ENCODE measurements at places on chromosomes 1 and 21. TPM values are rescaled to one million over a fixed set of nuclear protein-coding genes. Genes with fewer than 3 reads are reported as not detected.

DNA sequence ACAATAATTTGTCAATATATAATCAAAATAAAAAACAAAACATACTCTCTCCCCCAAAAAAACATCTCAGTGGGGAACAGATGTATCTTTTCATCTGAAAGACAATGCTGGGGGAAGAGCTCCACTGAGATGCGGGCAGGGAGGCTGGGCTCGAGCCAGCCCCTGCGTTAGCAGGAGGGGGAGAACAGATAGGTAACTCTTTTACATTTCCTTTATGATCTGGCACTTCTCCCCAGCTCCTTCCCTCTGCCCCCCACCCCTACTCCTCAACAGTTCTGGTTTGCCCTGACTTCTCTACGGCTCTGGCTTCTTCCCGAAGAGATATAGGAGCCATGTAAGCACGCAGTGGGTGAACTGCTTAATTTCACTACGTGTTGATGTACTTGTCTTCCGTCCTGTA, 12.4 kb downstream of the LEPR start:
- DNase-seq: no peak

GRCh38 chr1:89098857-89099256, 27.1 kb downstream of the GBP2 start:
- no peak for DNase-seq

DNA sequence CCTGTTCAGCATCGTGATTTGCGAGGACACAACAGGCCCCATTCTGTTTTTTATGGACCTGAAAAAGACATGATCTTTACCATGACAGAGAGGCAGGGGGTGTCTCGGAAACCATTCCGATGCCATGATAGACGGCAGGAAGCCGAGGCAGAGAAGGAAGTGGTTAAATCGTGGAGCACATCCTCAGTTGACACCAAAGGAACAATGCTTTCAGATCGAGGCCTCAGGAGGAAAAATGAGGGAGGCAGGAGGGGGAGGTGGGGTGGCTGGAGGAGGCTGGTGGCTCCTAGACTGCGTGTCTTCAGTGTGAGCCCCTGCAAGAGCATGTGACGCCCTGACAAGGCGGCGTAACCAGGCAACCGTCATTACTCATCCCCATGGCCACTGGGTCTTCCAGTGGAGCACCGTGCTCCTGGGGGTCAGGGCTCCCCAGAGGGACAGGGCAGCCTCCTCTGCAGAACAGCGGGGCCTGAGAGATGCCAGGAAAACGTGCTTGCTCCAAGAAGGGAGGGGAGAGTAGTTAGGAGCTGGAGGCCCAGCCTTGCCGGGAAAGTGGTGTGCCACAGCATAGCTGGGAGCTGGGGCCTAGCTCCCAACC, 172.8 kb upstream of the TMEM51 start:
- DNase-seq: no peak

The CNTN2 gene
- total RNA-seq: not detected

The OLIG2 gene
- not detected for total RNA-seq

- DNase-seq: no peak
Observed at GRCh38 chr1:84692391-84692790, 2.1 kb upstream of the SSX2IP start.

DNA sequence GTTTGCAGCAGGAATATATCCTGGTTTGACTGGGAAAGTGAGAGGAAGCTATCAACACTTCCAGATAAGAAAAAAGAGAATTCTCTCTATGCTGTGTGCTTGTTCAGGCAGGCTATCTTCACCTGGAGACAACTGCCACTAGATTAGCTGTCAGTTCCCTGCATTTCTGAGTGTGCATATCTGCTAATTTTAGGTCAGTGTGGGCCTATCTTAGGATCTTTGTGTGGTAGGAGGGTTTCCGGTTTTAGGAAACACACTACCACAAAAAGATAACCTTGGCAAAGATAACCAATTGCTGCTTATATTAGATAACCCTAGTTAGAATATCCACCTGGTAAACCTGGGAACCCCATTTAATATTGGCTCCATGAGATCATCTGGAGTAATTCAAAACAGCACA, 22.5 kb upstream of the GBP5 start:
- no peak for DNase-seq

The FCRL5 gene
- not detected for total RNA-seq

The KRTAP13-2 gene
- total RNA-seq: not detected

DNA sequence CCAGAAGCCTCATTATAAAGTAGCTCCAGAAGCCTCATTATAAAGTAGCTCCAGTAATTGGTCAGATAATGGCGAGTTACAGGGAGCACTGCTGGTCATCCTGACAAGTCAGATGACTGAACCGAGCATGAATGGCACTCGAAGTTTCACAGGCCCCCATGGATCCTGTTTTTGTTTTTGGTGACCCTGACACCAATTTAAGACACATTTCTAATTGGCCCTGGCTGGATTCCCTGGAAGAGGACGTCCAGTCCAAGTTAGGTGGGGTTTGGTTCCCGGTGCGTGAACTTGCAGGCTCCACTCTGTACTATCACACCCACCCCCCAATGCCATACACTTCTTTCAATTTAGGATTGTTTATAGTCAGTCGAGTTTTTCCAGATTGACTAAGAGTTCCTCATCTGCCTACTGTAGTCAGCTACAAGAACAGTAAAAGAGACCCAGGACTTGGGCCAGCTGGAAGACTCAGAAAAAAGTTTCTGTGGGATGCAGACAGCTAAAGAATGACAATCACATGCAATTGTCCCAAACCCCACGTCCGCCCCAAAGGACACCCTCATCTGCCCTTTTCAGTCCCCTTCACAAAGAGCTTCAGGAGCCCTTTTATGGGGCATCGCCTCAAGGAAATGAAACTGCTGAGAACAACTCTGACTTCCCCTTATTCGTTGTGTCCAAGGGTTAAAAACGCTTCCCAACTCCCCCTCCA, 2.7 kb downstream of the DHRS3 start:
- DNase-seq: no peak

- no peak for DNase-seq
Observed at GRCh38 chr1:239891621-239892358, 199.9 kb upstream of the FMN2 start.

The TSPAN1 gene
- total RNA-seq: 0.83 TPM

DNA sequence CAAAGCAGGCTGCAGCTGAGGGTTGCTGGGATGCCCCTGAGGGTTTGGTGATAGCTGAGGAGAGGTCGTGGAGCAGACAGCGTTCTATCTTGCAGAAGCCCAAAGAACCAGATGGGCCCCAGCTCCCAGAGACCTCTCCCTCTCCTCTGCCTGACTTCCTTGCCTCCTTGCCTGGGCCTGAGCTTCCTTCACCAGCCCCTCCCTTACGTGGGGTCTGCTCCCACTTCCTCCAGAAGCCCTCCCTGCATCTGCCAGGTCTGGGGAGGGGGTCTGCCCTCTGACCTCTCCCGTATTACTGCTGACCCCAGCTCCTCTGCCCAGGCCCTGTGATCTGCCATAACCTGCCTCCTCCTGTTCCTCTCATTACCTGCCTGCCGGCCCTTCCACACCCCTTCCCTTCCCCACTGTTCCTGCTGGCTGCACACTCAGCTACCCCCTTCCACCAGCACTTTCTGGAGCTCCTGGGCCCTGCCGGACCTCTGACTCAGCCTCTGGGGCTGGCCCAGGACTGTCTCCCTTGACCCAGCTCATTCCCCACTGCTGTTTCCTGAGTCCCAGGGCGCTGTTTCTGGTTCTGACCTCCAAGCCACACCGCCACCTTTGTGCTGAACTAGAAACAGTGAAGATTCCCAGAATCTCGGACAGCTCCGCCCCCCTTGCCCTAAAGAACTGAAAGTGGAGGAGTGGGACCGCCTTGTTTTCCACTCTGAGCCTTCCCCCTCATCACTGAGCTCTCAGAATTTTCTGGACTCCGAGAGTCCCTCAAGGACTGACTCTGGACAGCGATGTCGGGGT, 237.7 kb upstream of the C1orf174 start:
- no peak for DNase-seq

DNA sequence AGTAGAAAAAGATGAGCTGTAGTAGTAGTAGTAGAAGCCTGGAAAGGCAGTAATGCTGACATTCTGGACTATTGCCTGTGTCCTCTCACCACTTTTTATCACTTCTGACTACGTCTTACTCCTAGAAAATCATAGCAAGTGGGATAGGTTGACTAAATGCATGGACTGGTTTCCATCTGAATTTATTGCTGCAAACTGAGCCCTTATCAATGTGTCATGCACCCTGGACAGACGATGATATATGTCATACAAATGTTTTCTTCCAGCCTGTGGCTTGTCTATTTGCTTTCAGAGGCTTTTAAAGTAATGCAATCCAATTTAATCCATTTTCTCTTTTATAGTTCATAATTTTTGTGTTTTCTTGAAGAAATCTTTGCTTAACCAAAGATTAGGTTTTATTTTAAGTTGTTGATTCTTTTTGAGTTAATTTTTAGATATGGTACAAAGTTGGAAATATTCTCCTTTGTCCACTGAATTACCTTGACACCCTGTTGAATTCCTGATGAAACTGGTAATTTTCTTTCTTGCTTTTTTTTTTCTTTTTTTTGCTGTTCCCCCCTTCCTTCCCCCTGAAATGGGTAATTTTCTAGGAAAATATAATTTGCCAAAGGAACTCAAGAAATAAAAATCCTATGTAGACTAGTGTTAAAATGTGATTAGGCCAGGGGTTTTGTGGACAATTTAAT, 47.1 kb downstream of the PHACTR4 start:
- no peak for DNase-seq

GRCh38 chr1:112633628-112634027, 14.0 kb downstream of the CAPZA1 start:
- DNase-seq: no peak

DNA sequence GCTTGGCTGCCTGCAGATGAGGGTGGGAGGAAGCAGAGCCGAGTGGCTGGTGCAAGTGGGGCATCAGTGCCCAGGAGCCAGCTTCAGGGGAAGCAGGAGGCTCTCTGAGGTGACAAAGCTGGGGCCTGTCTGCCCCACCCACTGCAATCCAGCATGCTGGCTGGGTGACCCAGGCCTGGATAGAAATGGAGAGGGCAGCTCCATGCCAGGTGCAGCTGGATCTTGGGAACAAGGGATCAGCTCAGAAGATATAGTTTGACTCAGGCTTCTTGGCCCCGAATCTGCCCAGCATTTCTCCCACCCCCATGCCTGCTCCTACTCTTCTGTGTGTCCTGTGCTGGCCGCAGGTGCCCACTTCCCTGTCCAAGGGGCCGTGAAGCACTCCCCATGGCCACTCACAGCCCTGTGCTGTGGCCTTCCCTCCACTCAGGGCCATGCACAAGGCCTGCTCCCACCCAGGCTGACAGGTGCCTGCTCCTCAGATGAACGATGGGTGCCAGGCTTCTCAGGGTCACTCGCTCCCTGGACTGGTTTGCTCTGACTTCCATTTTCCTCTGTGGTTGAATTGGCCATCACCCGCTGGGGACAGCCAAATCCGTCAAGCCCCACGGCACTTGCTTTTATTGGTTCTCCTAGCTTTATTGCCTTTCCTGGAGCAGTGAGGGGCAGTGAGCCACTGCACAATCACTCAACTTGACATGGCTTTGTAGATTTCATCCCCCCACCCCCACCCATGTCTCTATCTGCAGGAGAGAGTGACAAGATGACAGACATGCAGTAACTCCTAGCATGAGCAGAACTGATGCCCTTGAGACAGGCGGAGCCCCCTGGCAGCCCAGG, 174.8 kb upstream of the VAMP3 start:
- DNase-seq: no peak

The PADI1 gene
- not detected for total RNA-seq

- no peak for DNase-seq
Observed at GRCh38 chr21:43654806-43655489, 4.3 kb downstream of the HSF2BP start.

The VANGL2 gene
- total RNA-seq: not detected

GRCh38 chr21:45319461-45320211, 31.9 kb upstream of the POFUT2 start:
- no peak for DNase-seq

- no peak for DNase-seq
Observed at GRCh38 chr1:192357924-192358323, 41.1 kb downstream of the RGS21 start.

The RAVER2 gene
- total RNA-seq: 3.2 TPM

The LAD1 gene
- total RNA-seq: not detected

DNA sequence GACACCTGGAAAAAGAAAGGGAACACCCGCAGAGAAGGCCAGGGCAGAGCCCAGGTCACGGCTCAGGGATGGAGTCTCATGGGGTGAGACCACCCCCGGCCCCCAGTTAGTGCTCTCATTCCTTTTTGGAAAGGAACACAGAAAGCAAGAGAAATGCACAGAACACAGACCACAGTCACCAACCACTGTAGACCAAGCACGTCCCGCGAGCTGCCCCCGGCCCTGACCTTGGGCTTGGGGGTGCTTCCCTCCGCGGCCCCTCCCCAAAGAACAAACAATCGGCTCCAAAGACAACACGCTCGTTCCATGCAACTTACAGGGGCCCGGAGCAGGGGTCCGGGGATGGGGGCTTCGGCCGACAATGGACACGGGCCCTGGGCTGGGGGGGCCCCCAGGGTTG, 12.8 kb downstream of the CELF3 start:
- DNase-seq: no peak

GRCh38 chr1:214029796-214030195, 42.0 kb downstream of the PROX1 start:
- no peak for DNase-seq

DNA sequence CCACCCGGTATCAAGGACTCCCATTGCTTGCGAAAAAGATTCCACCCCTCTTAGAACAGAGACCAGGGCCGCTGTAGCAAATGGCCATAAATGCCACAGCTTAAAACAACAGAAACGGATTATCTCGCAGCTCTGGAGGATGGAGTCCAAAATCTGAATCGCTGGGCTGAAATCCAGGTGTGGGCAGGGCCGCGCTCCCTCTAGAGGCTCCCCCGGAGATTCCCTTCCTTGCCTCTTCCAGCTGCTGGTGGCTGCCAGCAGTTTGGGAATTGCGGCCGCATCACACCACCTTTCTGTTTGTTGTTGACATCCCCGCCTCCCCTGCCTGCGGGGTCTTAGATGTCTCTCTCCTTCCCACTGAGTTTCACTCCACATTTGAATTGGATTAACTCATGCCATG, 15.6 kb downstream of the PDE9A start:
- no peak for DNase-seq

The RORC gene
- total RNA-seq: 10.9 TPM

The TRIM45 gene
- total RNA-seq: 0.53 TPM

DNA sequence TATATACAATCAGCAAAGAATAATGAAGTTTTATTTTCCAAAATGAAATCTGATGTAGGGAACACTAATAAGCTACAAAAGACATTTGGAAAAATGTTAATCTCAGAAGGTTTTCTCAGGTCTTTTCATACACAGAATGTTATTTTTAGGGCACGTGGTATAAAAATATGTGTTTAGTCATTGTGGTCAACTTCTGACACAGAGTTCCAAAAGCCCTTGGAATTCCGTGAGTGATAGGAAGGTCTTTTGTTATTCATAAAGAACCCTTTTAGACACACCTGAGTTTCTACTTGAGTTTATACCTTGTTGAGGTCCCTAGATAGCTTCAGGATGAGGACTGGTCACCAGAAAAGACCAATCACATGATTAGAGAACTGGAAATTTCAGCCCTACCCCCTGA, 277.6 kb upstream of the NCAM2 start:
- no peak for DNase-seq

The JAM2 gene
- 0.58 TPM for total RNA-seq

DNA sequence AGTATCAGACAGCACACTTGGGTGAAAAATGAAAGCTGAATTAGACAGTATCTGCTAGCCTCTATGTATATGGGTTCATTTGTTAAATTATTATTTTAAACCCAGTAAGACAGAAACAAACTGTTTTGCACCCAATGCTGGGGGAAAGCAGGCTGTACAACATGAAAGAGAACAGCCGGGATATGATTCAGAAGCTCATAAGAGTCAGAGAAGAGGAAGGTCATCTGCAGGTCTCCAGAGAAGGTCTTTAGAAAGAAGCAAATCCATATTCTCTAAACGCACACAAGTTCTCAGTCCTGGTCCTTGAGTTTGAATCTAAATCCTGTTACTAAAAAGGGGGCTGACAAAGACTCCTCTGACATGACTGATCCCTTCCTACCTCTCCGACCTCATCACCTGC, 155.1 kb downstream of the SIPA1L2 start:
- no peak for DNase-seq

All from activated CD4-positive, alpha-beta memory T cell treated with anti-CD3 and anti-CD28 coated beads for 36 hours (primary cell).